ENCODE measurements at places on chromosomes 16 and 17.

DNA sequence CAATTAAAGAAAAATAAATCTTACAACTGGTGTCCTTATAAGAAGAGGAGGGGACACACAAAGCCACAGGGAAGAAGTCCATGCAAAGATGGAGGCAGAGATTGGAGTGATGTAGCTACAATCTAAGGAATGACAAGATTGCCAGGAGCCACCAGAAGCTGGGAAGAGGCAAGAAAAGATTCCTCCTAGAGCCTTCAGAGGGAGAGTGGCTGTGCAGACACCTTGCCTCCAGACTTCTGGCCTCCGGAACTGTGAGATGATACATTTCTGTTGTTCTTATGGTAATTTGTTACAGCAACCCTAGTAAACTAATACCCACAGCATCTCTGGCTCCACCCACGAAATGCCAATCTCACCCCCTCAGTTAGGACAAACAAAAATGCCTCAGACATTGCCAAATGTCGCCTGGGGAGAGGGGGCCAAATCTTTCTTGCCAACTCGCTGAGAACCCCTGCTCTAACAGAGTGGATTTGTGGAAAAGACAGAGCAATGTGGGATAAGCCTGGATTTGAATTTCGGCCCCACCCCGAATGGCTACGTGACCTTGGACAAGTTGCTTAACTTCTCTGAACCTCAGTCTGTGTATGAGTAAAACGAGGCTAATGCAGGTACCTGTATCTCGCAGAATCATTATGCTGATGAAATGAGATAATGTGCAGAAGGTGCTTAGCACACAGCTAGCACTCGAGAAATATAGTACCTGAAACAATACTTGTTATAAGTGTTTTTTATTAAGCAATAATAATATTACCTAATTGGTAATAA is 37.1 kb upstream of the CSNK2A2 start:
- no peak for DNase-seq

DNA sequence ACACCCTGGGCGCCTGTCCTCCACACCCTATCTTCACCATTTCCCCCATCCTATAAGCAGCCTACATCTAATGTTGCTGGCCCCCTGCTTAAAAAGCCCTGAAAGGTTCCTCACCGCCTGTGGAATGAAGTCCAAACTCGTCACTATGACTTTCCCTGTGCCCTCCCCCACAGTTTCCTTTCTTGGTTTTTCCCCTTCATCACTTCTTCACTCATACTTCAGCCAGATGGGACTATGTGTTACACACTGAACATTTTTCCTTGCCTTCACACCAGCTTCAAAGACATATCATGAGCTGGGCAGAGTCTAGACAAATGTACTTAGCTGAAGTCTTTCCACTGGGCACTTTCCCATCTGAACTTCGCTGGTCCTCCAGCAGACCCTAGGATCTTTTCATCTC is 1.5 kb upstream of the MARCHF10 start:
- DNase-seq = peak; percentile 71

GRCh38 chr17:2949469-2950044 is 113.8 kb downstream of the OR1D5 start:
- no peak for DNase-seq

DNA sequence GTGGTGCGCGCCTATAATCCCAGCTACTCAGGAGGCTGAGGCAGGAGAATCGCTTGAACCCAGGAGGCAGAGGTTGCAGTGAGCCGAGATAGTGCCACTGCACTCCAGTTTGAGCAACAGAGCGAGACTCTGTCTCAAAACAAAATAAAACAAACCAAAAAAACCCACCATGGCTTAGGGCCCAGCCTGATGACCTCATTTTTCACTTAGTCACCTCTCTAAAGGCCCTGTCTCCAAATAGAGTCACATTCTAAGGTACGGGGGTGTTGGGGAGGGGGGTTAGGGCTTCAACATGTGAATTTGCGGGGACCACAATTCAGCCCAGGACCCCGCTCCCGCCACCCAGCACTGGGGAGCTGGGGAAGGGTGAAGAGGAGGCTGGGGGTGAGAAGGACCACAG is 1.4 kb upstream of the STH start:
- DNase-seq = peak; percentile 37

- DNase-seq = peak; percentile 86
Measured at GRCh38 chr16:75580-76501, 2.2 kb upstream of the MPG start.

GRCh38 chr17:49715717-49716279 is 8.0 kb upstream of the SLC35B1 start:
- DNase-seq = no peak

- DNase-seq = no peak
Measured at GRCh38 chr16:24825696-24826095, 20.1 kb upstream of the SLC5A11 start.

- peak; percentile 99 for DNase-seq
Measured at GRCh38 chr17:2172077-2172851, 117.4 kb downstream of the HIC1 start.

Data from fibroblast of skin of right quadriceps (primary cell).